Lower lobe of right lung (tissue), 2 donors: ENCODE measurements at places on chromosomes 5 and 9.

DNA sequence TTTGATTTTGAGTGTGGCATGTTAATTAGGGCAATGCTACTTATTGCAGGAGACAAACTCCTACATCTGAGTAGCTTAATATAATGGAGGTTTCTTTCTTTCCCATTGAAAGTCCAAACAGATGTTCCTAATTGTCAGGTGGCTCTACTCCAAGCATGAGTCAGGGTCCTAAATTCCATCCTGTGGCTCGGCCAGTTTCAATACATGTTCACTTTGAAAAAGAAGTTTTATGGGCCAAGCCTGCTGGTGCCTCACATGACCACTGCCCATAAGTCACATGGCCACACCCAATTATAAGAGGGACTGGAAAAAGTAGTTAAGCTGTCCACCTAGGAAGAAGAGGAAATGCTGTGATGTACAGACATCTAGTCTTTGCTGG, 170.4 kb downstream of the ARRDC3 start:
- H3K36me3 ChIP-seq = no peaks in the 10 kb centered on the region
- H3K4me3 ChIP-seq = no peak overlapping the region
- no peak overlapping the region for H3K27ac ChIP-seq
- no peak for DNase-seq
- H3K27me3 ChIP-seq = no peaks in the 10 kb centered on the region

DNA sequence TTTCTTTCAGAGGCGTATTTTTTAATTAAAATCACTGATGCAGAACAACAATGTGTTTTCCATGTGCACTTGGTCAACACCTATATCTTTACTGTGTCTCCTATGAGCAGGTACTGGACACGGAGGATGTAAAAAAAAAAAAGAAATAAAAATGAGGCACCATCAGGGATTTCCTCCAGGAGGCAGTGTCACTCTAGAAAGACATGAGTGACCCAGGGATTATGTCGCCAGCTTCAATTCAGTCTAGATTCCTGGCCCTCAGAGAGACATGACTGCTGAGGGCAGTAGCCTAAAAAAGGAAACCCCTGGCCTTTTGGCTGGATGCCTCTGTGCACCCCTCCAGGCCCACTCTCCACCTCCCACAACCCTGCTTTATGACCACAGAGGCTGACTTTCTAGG, 18.3 kb upstream of the IL33 start:
- H3K36me3 ChIP-seq = no peaks in the 10 kb centered on the region
- H3K4me3 ChIP-seq = no peak overlapping the region
- no peaks in the 10 kb centered on the region for H3K27me3 ChIP-seq
- peaks cover 23% of the 10 kb centered on the region for H3K4me1 ChIP-seq

DNA sequence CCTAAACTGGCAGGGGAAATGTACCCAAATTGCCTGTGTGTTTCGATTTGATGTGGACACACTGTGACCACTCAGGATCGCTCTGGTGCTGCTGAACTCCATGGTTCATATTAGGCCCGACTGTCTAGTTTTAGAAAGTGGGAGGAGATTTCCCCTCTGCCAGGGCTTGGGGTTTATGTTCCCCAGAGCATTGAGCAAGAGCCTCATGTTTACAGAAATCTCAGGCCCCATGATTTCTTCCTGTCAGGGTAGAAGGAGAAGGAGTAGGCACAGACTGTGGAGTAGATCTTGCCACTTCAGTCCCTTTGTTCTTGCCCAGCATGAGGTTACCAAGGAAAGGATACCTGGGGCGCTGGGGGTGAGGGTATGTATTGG, 40.8 kb upstream of the GLRX start:
- DNase-seq = no peak
- H3K36me3 ChIP-seq = no peaks in the 10 kb centered on the region
- peaks cover 56% of the 10 kb centered on the region for H3K4me1 ChIP-seq
- no peak overlapping the region for H3K4me3 ChIP-seq
- peak overlapping the region; percentile 73 for H3K27ac ChIP-seq

- no peaks in the 10 kb centered on the region for H3K27me3 ChIP-seq
- H3K4me1 ChIP-seq = peaks cover 35% of the 10 kb centered on the region
- no peaks in the 10 kb centered on the region for H3K36me3 ChIP-seq
- no peak overlapping the region for H3K4me3 ChIP-seq
These were observed 257.2 kb downstream of the ARRDC3 start for GRCh38 chr5:91125916-91126315.

DNA sequence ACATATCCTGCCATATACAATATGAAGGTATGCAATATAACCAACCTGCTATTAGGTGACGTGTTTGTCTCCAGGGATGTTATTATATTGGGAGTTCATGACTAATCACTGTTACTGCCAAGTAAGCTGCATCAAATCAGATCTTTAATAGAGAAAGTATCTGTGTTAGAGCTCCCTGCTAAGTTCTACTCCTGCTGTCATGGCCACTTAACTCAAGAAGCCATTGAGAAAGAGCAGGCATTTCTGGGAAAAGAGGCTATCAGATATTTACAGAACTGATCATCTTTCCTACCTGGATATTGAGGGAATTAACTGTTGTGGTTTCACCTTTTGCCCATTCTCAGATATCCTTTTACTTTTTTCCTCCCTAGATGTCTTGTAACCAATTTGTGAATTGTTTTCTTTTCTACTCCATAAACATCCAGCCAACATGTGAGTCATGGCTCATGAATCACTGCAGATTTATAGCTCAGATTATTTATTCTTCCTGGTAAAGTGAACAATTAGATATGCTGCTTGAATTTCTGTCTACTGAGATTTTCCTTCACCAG, 634.8 kb upstream of the FAM174A start:
- H3K36me3 ChIP-seq = no peaks in the 10 kb centered on the region
- H3K4me3 ChIP-seq = no peak overlapping the region
- H3K27me3 ChIP-seq = no peaks in the 10 kb centered on the region
- no peak for DNase-seq
- H3K27ac ChIP-seq = no peak overlapping the region

- H3K4me1 ChIP-seq = no peaks in the 10 kb centered on the region
- H3K27ac ChIP-seq = no peak overlapping the region
- H3K4me3 ChIP-seq = no peak overlapping the region
- no peak for DNase-seq
- H3K36me3 ChIP-seq = peaks cover 14% of the 10 kb centered on the region
These were observed 135.1 kb downstream of the DROSHA start for GRCh38 chr5:31396611-31397295.

DNA sequence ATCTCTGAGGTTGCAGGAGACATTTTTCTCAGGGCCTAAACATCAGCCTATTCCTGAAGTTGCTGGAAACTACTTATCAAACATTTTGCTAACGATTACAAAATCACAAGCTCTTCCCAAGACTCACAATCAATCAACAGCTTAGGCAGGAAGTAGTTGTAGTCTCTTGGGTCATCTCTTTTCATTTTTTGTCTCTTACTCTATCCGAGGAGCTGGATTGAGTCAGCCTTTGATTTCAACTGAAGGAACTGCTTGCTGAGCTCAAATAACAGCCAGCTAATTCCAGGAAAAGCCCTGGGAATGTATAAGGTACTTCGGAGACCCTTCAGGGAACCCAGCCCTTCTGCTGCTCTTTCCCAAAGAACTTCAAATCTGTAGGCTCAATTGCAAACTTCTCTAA, 398.9 kb downstream of the PLK2 start:
- H3K27me3 ChIP-seq = no peaks in the 10 kb centered on the region
- H3K4me3 ChIP-seq = no peak overlapping the region
- H3K36me3 ChIP-seq = no peaks in the 10 kb centered on the region
- H3K4me1 ChIP-seq = no peaks in the 10 kb centered on the region
- DNase-seq = no peak

DNA sequence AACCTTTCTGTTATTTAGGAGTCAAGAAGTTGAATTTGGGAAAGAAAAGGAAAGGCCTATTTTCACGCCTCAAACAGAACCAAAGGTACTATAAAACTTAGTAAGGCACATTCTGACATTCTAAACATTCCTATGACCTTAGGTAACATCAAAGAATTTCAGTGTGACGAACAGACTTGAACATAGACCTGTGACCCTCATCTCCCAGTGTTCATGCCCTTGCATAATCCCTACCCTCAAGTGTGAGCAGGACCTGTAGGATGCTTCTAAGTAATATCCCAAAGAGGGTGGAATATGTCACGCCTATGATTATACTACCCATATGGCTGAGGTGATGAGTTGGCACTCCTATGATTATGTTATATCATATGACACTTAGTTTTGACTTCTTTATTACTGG, 540.9 kb downstream of the KIF4B start:
- no peak for DNase-seq
- H3K4me3 ChIP-seq = no peak overlapping the region
- H3K4me1 ChIP-seq = no peaks in the 10 kb centered on the region

DNA sequence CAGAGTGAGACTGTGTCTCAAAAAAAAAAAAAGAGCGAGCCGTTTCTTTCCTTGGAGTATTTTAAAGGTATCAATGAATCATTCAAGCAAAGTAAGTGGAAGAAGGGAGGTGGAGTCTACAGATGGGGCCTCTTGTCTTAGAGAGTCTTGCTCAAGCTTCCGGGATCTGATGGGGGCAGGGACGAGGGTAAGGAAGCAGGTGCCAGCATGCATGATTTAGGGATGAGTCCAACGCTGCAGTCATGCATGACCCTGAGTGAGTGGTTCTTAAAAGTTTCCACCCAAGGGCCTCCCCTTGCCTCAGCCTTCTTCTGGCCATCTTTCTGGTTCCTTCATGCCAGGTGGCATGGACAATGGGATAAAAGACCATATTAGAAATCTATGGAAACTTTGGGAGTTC, 79.6 kb downstream of the MYO10 start:
- no peak overlapping the region for H3K27ac ChIP-seq
- no peak for DNase-seq
- peaks cover 30% of the 10 kb centered on the region for H3K4me1 ChIP-seq
- H3K27me3 ChIP-seq = no peaks in the 10 kb centered on the region
- H3K4me3 ChIP-seq = no peak overlapping the region

- H3K4me3 ChIP-seq = no peak overlapping the region
- no peak for DNase-seq
- H3K36me3 ChIP-seq = no peaks in the 10 kb centered on the region
- H3K4me1 ChIP-seq = no peaks in the 10 kb centered on the region
- peaks cover 49% of the 10 kb centered on the region for H3K27me3 ChIP-seq
- H3K27ac ChIP-seq = no peak overlapping the region
These were observed 53.7 kb downstream of the PAX5 start for GRCh38 chr9:36980148-36980974.

GRCh38 chr9:71783120-71783523, 14.8 kb upstream of the CEMIP2 start:
- H3K4me3 ChIP-seq = no peak overlapping the region
- H3K4me1 ChIP-seq = no peaks in the 10 kb centered on the region
- H3K36me3 ChIP-seq = no peaks in the 10 kb centered on the region
- H3K27ac ChIP-seq = peak overlapping the region; percentile 54

GRCh38 chr9:120917929-120918762, 8.4 kb downstream of the TRAF1 start:
- peaks cover 39% of the 10 kb centered on the region for H3K4me1 ChIP-seq
- DNase-seq = no peak
- H3K27me3 ChIP-seq = no peaks in the 10 kb centered on the region
- no peak overlapping the region for H3K4me3 ChIP-seq

DNA sequence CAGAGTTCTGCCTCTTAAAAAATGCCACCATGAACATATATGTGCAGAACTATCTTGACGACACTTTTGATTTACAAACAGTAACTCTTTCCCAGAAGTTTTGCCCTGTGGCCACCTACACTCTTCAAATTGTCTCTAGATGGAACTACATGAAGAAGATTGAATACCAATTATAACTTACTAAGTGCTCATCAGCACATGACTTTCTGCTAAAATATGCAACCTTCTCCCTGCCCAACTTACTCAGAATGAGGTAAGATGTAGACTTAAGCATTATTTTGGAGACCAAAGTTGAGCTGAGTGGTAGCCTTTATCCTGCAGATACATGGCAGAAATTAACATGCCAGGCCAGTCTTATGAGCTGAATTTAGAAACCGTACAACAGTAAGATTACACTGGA, 105.4 kb downstream of the SEMA5A start:
- no peak for DNase-seq
- H3K27me3 ChIP-seq = no peaks in the 10 kb centered on the region
- no peaks in the 10 kb centered on the region for H3K4me1 ChIP-seq
- H3K36me3 ChIP-seq = no peaks in the 10 kb centered on the region

DNA sequence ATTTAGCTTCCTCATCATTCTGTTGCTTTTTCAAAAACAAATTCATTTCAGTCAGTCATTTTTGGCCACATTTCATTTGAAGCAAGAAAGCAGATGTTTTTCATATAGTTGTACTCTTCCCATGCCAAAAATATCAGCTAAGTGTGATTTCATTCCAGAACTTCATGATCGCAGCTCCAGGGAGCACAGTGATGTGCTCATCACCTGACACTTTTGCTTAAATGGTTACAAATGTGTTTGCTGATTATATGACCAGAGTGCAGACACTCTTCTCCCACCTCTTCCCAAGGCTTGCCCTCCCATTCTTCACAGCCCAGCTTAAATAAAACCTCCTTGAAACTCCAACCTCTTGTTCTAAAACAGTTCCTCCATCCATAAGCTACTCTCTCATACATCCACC, 32.6 kb downstream of the GABRB2 start:
- no peaks in the 10 kb centered on the region for H3K4me1 ChIP-seq
- DNase-seq = no peak
- H3K36me3 ChIP-seq = no peaks in the 10 kb centered on the region
- H3K27me3 ChIP-seq = no peaks in the 10 kb centered on the region
- H3K27ac ChIP-seq = no peak overlapping the region

DNA sequence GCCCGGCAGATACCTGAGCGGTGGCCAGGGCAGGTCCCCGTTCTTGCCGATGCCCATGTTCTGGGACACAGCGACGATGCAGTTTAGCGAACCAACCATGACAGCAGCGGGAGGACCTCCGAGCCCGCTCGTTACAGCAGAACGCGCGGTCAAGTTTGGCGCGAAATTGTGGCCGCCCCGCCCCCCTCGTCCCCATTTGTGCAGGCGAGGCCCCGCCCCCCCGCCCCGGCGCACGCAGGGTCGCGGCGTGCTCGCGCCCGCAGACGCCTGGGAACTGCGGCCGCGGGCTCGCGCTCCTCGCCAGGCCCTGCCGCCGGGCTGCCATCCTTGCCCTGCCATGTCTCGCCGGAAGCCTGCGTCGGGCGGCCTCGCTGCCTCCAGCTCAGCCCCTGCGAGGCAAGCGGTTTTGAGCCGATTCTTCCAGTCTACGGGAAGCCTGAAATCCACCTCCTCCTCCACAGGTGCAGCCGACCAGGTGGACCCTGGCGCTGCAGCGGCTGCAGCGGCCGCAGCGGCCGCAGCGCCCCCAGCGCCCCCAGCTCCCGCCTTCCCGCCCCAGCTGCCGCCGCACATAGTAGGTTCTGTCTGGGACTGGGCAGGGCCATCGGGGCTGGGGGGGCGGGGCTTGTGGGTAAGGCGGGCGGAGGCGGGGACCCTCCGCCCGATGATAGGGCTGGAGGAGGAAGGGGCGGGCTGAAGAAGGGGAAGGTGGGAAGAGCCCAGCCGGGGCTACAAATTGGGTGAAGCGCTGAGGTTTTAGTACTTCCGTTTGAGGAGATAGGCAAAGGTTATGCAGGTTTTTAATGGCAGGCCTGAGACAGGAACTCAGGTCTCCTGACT, at the start of the genes DHFR and MSH3:
DHFR (minus strand) TSS at position 593 of the 840 bp plus-strand sequence; CDS start at position 99, 494 bp downstream.
MSH3 (plus strand) TSS at position 262 of the 840 bp plus-strand sequence; CDS start at position 338, 76 bp downstream.
- peak within 1 kb of the TSS; percentile 85 for H3K4me3 ChIP-seq
- peak within 1 kb of the TSS; percentile 95 for H3K27ac ChIP-seq
- H3K4me1 ChIP-seq = peaks cover 17% of the 10 kb centered on the region
- H3K36me3 ChIP-seq = peaks cover 31% of the 10 kb centered on the region
- peak; percentile 91 for DNase-seq

- no peak for DNase-seq
- no peak overlapping the region for H3K27ac ChIP-seq
- H3K4me3 ChIP-seq = no peak overlapping the region
- no peaks in the 10 kb centered on the region for H3K36me3 ChIP-seq
- peaks cover 6% of the 10 kb centered on the region for H3K4me1 ChIP-seq
These were observed 32.3 kb upstream of the EQTN start for GRCh38 chr9:27329291-27329690.

GRCh38 chr9:82208741-82209450, 220.3 kb downstream of the SPATA31D1 start:
- H3K27me3 ChIP-seq = no peaks in the 10 kb centered on the region
- no peaks in the 10 kb centered on the region for H3K4me1 ChIP-seq
- DNase-seq = no peak
- no peak overlapping the region for H3K4me3 ChIP-seq
- H3K27ac ChIP-seq = no peak overlapping the region
